ENCODE measurements at places on chromosomes 11 and 22. TPM values are rescaled to one million over a fixed set of nuclear protein-coding genes. Genes with fewer than 3 reads are reported as not detected.

- no peaks in the 10 kb centered on the region for H3K27me3 ChIP-seq
- H3K4me3 ChIP-seq = no peak overlapping the region
Measured at GRCh38 chr22:34135749-34136148, 215.5 kb upstream of the LARGE1 start.

DNA sequence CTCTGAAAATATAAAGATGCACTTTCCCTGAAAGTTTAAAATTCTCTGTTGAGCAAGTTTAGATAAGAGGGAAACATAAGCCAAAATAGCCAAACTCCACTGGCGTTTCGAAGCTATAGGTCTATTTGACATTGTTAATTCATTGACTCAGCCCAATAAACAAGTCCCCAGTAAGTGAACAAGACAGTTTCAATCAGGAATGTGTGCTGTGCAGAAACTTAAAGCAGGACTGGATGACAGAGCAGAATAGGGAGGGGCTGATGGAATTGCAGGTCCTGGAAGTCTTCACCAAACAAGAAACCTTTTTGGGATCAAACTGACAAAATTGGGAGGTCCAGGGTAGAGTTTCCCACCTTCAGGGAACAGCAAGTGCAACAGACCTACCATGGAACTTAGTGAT, 8.9 kb upstream of the KDM4E start:
- no peaks in the 10 kb centered on the region for H3K4me1 ChIP-seq
- H3K4me3 ChIP-seq = no peak overlapping the region
- no peak for DNase-seq
- H3K36me3 ChIP-seq = no peaks in the 10 kb centered on the region
- no peak overlapping the region for H3K27ac ChIP-seq
- H3K27me3 ChIP-seq = no peaks in the 10 kb centered on the region

- peak overlapping the region; percentile 98 for H3K4me3 ChIP-seq
- DNase-seq = no peak
Measured at GRCh38 chr11:65859812-65860277, 388 bp upstream of the MUS81 start.

- no peak overlapping the region for H3K27ac ChIP-seq
- peaks cover 4% of the 10 kb centered on the region for H3K4me1 ChIP-seq
- no peak for DNase-seq
- no peaks in the 10 kb centered on the region for H3K27me3 ChIP-seq
- no peaks in the 10 kb centered on the region for H3K36me3 ChIP-seq
Measured at GRCh38 chr22:31602259-31602952, 59.6 kb downstream of the PISD start.

DNA sequence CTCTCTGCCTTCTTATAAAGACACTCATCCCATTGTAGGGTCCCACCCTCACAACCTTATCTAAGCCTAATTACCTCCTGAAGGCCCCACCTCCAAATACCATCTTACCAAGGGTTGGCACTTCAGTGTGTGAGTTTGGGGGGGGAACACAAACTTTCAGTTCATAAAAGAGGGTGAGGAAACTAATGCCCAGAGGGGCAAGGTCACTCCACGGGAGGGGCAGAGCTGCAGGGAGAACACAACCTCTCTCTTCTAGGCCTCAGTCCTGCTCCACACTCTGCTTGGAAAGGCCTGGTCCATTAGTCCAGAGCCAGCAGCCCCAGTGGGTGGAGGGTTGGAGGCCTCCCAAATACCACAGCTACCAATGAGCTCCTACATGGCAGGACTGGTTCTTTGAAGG, 2.7 kb upstream of the BATF2 start:
- peaks cover 2% of the 10 kb centered on the region for H3K27me3 ChIP-seq
- H3K4me3 ChIP-seq = no peak overlapping the region
- no peaks in the 10 kb centered on the region for H3K4me1 ChIP-seq
- no peaks in the 10 kb centered on the region for H3K36me3 ChIP-seq
- H3K27ac ChIP-seq = no peak overlapping the region

The P2RY2 gene
- 0.69 TPM for total RNA-seq

The BIRC2 gene
- total RNA-seq = 44.8 TPM

The SLCO2B1 gene
- total RNA-seq = not detected
